ENCODE measurements at places on chromosomes 2 and 18.
A peak's percentile ranks its signal among the peaks of the same experiment; 100 is the strongest.

GRCh38 chr2:1661891-1662605 is 82.3 kb downstream of the PXDN start:
- no peak for DNase-seq

- no peak for DNase-seq
These were observed 20.2 kb upstream of the DYNC1I2 start for GRCh38 chr2:171667041-171667440.

GRCh38 chr2:199370150-199370780 is 87.5 kb downstream of the SATB2 start:
- no peak for DNase-seq

DNA sequence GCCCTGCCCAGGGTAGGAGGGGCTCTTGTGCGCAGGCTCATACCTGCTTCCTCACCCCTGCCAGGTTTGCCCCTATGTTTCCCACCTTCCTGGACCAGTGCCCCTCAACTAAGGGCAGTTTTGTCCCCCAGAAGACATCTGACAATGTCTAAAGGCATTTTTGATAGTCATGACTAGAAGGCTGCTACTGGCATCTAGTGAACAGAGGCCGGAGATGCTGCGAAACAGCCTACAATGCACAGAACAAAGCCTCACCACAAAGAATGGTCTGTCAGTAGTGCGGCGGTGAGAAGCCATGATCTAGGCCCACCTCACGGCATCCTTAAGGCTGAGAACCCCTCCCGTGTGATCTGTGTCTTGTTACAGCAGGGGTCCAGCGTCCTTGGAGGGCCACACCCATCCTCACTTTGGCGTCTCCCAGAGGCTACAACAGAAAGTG is 96.0 kb downstream of the TMEM17 start:
- DNase-seq: no peak

GRCh38 chr2:170680172-170680941 is 34.8 kb upstream of the SP5 start:
- DNase-seq: no peak

GRCh38 chr2:75324141-75324540 is 124.8 kb upstream of the TACR1 start:
- no peak for DNase-seq

GRCh38 chr2:75798569-75798968 is 87.9 kb upstream of the GCFC2 start:
- DNase-seq: no peak

DNA sequence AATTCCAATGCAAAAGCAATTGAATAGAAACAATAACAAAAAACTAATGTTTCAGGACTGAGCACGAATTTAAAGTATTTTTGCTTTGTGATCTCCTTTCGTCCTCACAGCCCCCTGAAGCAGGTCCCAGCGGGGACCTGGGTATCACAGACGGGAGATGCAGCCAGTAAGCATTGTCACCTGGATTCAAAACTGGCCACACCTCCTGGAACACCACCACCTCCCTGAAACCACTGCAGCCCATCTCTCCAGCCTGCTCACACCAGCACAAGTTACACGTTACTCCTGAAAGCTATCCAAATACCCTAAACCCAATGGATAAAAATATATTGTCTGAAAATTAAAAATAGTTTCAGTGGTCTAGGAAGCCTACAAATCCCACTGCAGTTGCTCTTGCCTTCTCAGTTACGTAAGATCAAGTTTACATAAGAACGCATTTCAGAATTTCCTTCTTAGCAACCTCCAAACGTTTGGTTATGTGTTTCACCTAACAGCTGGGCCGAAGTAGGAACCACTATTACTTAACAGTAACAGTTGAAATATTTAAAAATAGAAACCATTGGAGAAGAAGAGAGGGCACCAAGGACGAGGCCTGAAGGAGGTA is 178.0 kb downstream of the HDAC4 start:
- DNase-seq: no peak

DNA sequence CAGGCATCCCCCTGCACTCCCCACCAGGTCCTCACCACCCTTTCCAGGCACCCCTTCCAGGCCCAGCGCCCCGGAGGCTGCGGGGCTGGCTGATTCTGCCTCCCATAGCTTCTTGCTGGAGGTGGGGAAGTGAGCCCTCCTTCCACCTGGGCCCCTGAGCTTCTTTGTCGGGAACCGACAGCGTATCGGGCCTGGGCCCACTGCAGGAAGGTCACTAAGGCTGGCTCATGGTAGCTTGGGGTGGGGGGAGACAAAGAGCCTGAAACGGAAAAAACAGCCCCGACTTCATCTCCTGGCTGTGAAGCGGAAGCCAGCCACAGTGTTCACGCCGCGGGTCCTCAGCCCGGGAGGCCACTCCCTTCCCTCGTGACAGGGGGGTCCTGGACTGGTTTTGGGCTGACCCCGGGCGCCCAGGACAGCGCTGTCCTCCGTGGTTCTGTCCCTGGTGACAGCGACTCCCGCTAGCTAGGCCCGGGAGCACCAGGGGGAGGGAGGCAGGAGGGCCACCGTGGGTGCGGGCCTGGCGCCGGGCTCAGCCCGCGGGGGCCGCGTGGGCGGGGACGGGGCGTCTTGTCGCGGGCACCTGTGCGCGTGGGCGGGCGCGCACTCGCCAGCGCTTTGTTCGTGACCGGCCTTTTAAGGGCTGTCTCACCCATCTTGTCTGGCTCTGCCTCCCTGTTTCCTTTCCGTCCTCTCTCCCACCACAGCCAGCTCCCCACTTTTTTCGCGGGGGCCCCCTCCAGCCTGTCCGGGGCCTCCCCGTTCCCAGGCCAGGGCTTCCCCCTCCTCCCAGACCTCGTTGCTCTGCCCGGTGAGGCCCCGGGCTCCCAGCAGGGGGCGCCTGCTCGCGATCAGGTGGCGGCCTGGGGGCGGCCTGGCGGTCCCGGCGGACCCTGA is 64.9 kb downstream of the DNMT3A start:
- DNase-seq: no peak

- no peak for DNase-seq
These were observed 1427.7 kb upstream of the CELF4 start for GRCh38 chr18:38993342-38993741.

GRCh38 chr2:25470806-25471205 is 129.1 kb upstream of the DNMT3A start:
- no peak for DNase-seq

DNA sequence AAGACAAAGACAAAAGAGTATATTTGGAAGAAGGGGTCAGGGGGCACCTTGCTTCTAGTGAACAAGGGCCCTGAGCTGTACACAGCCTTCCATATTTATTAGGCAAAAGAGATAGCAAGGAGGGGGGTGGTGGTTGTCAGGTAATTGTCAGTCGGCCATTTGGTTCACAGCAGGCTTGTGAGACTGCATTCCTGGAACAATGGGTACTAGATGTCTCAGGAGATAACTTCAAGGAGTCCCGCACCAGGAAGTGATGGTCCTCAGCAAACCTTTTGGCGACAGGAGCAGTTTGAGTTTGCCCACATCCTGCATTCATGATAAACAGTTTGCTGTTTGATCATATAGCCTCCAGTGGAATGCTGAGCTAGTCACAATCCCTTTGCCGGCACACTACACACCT is 376.4 kb upstream of the RAB12 start:
- DNase-seq: no peak

DNA sequence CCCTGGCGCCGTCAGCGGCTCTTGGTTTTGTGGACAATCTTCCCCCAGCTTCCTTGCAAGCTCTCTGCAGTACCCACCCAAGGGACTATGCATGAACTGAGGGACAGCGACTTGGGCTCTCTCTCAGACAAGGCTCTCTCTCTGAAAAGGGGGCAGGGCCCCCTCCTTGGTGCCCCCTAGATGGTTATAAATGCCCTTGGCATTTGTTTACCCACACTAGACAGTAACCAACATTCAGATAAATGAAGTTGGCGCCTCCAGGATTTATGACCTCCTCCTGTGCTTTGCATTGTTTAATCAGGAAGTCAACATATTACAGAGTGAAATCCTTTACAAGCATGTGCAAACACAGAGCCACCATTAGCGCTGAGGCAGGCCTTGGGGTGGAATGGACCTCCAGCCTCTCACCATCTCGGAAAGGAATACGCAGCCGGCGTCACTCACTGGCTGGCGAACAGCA is 547.4 kb upstream of the ID2 start:
- no peak for DNase-seq

- DNase-seq: no peak
These were observed 63.2 kb downstream of the UGGT1 start for GRCh38 chr2:128154225-128154624.

- no peak for DNase-seq
These were observed 332.3 kb downstream of the CLIP4 start for GRCh38 chr2:29447513-29447912.

DNA sequence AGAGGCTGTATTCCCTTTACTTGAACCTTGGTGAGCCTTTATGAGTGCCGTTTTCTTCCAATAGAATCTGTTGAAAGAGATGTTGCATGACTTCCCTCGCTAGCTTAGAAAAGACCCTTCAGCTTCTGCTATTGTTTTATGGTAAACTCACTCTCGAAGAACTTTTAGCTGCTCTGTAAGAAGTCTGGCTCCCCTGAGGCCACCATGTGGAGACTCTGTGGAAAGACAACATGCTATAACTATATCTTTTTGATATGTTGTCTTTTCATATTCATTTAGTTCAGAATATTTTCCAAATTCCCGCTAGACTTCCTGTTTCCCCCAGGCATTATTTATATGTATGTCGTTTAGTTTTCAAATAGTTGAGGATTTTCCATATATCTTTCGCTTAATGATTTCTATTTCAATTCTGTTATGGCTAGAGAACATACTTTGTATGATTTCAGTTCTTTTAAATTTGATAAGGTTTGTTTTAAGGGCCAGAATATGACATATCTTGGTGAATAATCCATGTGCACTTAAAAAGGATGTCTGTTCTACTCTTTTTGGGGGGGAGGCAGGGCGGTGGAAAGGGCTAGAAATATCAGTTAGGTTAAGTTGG is 64.1 kb downstream of the PTPN4 start:
- no peak for DNase-seq

- no peak for DNase-seq
These were observed 46.0 kb downstream of the ZBTB7C start for GRCh38 chr18:48363175-48363574.

DNA sequence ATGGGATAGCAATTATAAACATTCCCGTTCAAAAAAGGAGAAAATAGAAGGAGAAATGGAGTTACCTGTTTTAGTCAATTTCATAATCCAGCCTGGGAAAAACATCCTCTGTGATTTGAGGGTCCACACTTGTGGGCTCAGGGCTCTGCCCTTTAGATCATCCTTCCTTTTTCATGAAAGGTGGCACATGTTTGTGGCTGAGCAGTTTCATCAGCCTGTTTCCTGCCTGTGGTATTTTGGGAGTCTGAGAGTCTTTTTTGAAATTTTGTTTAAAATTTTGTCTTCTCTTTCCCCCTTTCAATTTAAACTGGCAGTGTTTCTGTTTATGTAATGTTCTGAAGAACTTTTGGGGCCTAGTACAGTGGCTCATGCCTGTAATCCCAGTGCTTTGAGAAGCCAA is 84.0 kb downstream of the KIAA1328 start:
- DNase-seq: no peak

DNA sequence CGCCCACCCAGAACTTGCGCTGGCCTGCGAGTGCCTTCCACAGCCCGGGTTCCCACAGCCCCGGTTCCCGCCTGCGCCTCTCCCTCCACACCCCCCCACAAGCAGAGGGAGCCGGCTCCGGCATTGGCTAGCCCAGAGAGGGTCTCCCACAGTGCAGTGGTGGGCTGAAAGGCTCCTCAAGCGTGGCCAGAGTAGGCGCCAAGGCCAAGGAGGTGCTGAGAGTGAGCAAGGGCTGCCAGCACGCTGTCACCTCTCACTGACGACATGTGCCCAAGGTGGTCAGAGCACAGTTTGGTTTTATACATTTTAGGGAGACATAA is 15.3 kb upstream of the PXDN start:
- DNase-seq: no peak

DNA sequence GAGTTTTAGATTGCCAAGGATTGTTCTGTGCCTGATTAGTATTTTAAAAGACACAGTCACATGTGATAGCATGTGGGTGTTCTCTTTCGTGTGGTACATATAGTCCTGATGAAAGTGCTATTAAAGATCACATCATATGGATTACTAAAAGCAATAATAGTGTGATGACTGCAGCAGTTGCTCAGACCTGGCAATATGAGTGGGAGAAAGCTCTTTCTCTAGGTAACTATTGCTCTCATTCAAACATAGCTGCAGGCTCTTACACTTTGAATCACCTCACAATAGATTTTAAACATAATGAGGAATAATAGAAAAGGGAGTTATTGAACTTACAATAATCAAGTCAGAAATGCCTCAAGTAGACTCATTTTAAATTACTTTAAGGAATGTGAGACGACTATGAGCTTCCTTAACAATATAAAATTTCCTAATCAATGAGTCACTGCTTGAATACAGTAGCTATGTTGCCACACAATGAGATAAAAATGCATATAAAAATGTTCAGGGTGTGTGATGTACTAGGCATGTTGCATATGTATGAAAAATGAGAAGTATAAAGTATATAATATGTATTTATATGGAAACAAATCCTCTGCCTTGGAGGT is 452.1 kb downstream of the TMX3 start:
- DNase-seq: no peak

DNA sequence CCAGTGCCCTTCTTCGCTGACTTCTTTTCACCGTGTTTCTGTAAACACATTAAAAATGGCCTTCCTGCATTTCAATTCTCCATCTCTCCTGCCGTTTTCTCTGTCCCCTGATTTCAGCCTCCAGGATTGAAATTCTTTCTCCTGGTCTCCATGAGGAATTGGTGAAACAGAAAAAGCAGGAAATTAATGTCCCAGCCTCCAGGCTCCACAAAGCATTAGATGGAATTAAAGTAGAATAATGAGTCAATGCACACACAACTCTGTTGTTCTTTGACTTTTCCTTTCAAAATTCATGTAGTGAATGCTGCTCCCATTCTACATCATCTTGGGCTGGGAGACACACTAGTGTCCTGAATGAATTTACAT is 209.5 kb downstream of the KLHL29 start:
- DNase-seq: no peak

GRCh38 chr2:175180701-175181103 is 808 bp downstream of the ATP5MC3 start:
- DNase-seq: peak; percentile 18

DNA sequence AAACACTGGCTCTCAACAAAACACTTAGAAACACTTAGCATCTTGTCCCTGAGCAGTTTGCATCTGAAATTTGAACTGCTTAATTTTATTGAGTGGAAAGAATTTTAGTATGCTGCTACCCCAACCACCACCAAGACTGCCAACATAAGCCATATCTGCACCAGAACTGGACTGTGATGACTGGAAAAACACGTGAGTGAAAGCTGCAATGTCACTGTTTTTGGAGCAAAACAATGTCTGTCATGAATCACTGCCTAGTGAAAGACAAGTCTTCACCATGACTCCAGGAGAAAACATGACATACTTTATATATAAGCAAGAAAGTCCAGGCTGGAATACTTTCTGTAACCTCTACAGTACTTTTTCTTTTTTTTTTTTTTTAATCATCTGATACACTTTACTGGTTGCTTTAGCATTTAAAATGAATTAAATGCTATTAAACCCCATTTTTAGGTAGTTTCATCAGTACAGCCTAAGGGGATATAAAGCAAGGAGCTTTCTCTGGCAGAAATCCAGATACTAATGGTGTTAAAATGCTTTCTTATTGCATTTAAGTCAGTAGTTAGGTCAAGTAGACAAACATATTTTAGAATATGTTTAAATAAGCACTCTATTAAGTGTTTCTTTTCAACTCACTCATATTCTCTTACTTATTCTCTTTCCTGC is 2129.4 kb upstream of the PIK3C3 start:
- DNase-seq: no peak

GRCh38 chr2:74029714-74030397 is 45.1 kb downstream of the TET3 start:
- no peak for DNase-seq

Data from smooth muscle cell of the brain vasculature (primary cell).